ENCODE measurements at places on chromosomes 12 and 14. TPM values are rescaled to one million over a fixed set of nuclear protein-coding genes. Genes with fewer than 3 reads are reported as not detected.
A peak's percentile ranks its signal among the peaks of the same experiment; 100 is the strongest.

GRCh38 chr14:38311655-38312054 is 55.8 kb upstream of the CLEC14A start:
- H3K27me3 ChIP-seq: peaks cover 3% of the 10 kb centered on the region
- no peak for DNase-seq
- H3K27ac ChIP-seq: no peak overlapping the region
- no peaks in the 10 kb centered on the region for H3K36me3 ChIP-seq
- H3K4me3 ChIP-seq: no peak overlapping the region

GRCh38 chr14:77372304-77372841 is 4.5 kb downstream of the TMED8 start:
- H3K4me1 ChIP-seq: peaks cover 48% of the 10 kb centered on the region
- H3K27ac ChIP-seq: peak overlapping the region; percentile 5
- DNase-seq: no peak
- peaks cover 16% of the 10 kb centered on the region for H3K36me3 ChIP-seq
- no peaks in the 10 kb centered on the region for H3K27me3 ChIP-seq

GRCh38 chr14:34699873-34700621 is 14.3 kb downstream of the CFL2 start:
- H3K4me1 ChIP-seq: no peaks in the 10 kb centered on the region
- no peak overlapping the region for H3K4me3 ChIP-seq
- no peak for DNase-seq
- no peaks in the 10 kb centered on the region for H3K36me3 ChIP-seq
- no peak overlapping the region for H3K27ac ChIP-seq

- peak within 1 kb of the TSS; percentile 79 for H3K4me3 ChIP-seq
- H3K27me3 ChIP-seq: peaks cover 60% of the 10 kb centered on the region
- peaks cover 5% of the 10 kb centered on the region for H3K4me1 ChIP-seq
These were observed at the start of gene COCH for GRCh38 chr14:30874120-30874998. COCH (plus strand) TSS chr14:30874559; CDS start chr14:30874939, 380 bp downstream.

DNA sequence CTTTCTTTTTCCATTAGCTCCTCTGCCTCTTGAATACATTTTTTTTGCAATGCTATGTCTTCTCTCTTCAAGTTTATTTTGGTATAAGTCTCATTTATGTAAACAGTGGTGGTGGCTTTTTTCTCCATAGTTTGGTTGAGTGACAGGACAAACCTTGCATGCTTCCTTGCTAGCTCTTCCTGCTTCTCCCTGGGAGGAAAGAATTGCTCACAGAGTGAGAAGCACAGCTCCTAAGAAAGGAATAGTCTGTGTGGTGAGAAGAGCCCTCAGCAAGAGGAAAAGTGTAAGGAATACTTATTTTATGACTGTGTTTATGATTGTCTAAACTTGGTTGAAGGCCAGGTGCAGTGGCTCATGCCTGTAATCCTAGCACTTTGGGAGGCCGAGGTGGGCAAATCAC is 11.5 kb downstream of the CCDC175 start:
- peaks cover 19% of the 10 kb centered on the region for H3K27me3 ChIP-seq
- H3K4me3 ChIP-seq: no peak overlapping the region
- no peak overlapping the region for H3K27ac ChIP-seq
- H3K36me3 ChIP-seq: no peaks in the 10 kb centered on the region
- no peak for DNase-seq

The KERA gene
- not detected for total RNA-seq

DNA sequence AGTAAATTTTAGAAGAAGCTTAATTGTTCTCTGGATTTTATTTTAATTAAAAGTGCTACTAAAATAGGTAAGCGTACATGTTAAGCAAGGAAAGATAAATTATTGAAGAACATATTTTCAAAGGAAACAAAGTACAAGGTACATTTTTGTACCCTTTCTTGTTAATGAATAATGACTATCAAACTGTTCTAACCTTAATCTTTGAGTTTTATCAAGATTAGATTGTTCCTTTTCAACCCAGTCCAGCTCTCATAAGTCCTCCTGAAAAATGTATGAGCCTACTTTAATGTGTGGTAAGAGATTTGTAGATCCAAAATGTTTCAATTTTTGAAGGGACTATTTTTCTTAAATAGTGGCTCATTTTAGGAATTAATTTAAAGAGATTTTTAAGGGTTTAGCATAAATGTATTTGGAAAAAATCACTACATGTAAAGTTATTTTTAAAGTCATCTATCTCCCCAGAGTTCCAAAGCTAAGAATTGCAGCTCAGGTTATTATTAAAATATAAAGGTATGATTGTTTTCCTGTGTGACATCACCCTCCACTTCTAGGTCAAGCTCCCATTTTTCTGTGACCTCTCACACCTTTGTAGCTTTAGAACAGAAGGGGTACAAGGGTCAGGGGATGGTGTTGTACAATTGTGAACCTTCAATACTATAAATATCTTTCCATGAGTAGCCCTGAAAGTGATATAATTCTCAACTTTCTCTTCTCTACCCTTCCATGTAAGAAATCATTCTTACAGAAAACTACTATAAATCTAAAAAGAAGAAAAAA is 1.2 kb upstream of the PIK3C2G start:
- H3K4me1 ChIP-seq: no peaks in the 10 kb centered on the region
- no peaks in the 10 kb centered on the region for H3K27me3 ChIP-seq
- H3K27ac ChIP-seq: no peak overlapping the region
- DNase-seq: no peak
- no peak overlapping the region for H3K4me3 ChIP-seq

GRCh38 chr12:112602150-112602549 is 183.4 kb downstream of the PTPN11 start:
- H3K4me3 ChIP-seq: no peak overlapping the region
- H3K27me3 ChIP-seq: peaks cover 3% of the 10 kb centered on the region
- H3K36me3 ChIP-seq: no peaks in the 10 kb centered on the region
- no peak for DNase-seq
- no peaks in the 10 kb centered on the region for H3K4me1 ChIP-seq

GRCh38 chr12:72828662-72829324 is 556.6 kb downstream of the TRHDE start:
- H3K27ac ChIP-seq: no peak overlapping the region
- no peaks in the 10 kb centered on the region for H3K36me3 ChIP-seq
- no peaks in the 10 kb centered on the region for H3K27me3 ChIP-seq

The CD69 gene
- 90.5 TPM for total RNA-seq

GRCh38 chr14:37232907-37233481 is 35.3 kb downstream of the MIPOL1 start:
- no peaks in the 10 kb centered on the region for H3K4me1 ChIP-seq
- DNase-seq: no peak
- no peaks in the 10 kb centered on the region for H3K27me3 ChIP-seq
- no peaks in the 10 kb centered on the region for H3K36me3 ChIP-seq

DNA sequence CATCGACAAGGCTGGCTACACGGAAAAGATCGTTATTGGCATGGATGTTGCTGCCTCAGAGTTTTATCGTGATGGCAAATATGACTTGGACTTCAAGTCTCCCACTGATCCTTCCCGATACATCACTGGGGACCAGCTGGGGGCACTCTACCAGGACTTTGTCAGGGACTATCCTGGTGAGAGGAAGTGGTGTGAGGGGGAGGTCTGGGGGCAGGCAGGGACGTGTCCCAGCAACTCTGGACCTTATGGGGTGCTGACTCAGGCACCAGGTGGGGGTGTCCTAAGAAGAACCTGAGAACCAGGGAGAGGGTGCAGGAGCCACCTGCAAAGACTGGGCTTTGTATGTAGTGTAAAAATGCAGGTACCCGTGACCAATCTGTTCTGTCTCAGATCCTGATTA is 5.2 kb downstream of the ENO2 start:
- peak overlapping the region; percentile 56 for H3K27ac ChIP-seq
- peaks cover 54% of the 10 kb centered on the region for H3K4me1 ChIP-seq
- peaks cover 46% of the 10 kb centered on the region for H3K36me3 ChIP-seq
- DNase-seq: no peak

The TMEM30B gene
- total RNA-seq: 0.26 TPM

GRCh38 chr12:13504074-13504473 is 307.5 kb downstream of the EMP1 start:
- no peak overlapping the region for H3K4me3 ChIP-seq
- H3K27ac ChIP-seq: no peak overlapping the region
- no peaks in the 10 kb centered on the region for H3K4me1 ChIP-seq
- DNase-seq: no peak
- no peaks in the 10 kb centered on the region for H3K27me3 ChIP-seq
- no peaks in the 10 kb centered on the region for H3K36me3 ChIP-seq

- no peak for DNase-seq
- no peaks in the 10 kb centered on the region for H3K36me3 ChIP-seq
- H3K4me1 ChIP-seq: no peaks in the 10 kb centered on the region
- no peak overlapping the region for H3K4me3 ChIP-seq
- H3K27me3 ChIP-seq: no peaks in the 10 kb centered on the region
These were observed 339.2 kb downstream of the ACSS3 start for GRCh38 chr12:81417056-81417455.

DNA sequence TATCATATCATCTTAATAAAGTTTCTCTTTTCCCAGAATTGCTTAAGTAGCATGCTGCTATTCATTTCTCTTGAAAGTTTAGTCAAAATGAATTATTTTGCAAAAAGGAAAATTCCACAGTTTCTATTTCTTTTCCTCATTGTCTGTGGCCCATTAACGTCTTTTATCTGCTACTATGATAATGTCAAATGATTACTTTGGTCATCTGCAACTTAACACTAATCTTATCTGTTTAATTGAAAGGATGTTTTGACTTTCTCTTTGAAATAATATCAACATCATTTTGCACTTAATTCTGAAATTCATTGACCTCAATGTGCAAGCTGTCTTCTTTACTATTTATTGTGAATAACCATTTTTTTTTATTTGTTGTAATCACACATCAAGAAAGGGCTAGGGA is 146.5 kb upstream of the SLCO1C1 start:
- H3K36me3 ChIP-seq: no peaks in the 10 kb centered on the region
- no peak overlapping the region for H3K4me3 ChIP-seq
- H3K27ac ChIP-seq: no peak overlapping the region
- no peaks in the 10 kb centered on the region for H3K27me3 ChIP-seq
- no peak for DNase-seq

DNA sequence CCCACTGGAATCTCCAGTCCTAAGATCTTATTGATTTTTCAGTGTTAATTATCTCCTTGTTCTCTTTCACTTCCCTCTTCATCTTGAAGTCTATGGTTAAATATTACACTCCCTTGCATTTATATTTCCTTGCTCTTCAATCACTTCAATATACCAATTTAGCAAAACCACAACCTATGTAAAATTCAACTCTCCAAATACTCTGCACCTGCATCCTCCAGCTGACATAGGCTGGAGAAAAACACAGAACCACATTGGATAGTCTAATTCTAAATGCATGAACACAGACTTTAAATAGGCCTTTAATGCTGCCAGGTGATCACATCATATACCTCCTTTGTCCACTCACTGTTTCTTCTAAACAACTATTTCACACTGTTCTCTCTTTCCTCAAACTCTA is 253.8 kb upstream of the GARIN6 start:
- H3K4me1 ChIP-seq: no peaks in the 10 kb centered on the region
- H3K27me3 ChIP-seq: no peaks in the 10 kb centered on the region
- no peak overlapping the region for H3K4me3 ChIP-seq
- no peaks in the 10 kb centered on the region for H3K36me3 ChIP-seq
- DNase-seq: no peak
- no peak overlapping the region for H3K27ac ChIP-seq

DNA sequence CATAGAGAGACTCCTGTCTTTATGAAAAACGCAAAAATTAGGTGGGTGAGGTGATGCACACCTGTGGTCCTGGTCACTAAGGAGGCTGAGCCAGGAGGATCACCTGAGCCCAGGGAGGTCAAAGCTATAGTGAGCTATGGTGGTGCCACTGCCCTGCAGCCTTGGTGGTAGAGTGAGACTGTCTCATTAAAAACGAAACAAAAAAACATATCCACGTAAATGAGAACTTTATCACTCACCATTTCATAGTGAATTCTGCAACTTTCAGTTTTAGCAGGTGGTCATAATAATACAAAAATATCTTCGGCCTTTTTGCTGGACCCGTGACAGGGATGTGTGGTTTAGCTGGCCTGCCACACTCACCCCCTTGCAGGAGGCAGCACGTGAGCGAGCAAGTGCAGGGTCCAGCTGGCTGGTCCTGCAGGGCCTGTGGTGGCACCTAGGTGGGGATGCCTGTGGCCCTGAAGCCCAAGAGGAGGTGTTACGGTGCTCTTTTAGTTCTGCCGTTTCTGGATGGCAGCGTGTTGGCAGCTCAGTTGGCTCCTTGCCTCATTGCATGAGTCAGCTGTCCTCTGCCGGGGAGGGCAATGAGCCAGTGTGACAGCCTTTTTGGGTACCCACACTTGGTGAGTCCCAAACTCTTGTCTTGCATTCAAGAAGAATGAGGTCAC is 1330.7 kb upstream of the TMEM132C start:
- no peak overlapping the region for H3K4me3 ChIP-seq
- no peak overlapping the region for H3K27ac ChIP-seq
- no peaks in the 10 kb centered on the region for H3K4me1 ChIP-seq
- no peaks in the 10 kb centered on the region for H3K36me3 ChIP-seq
- DNase-seq: no peak
- H3K27me3 ChIP-seq: no peaks in the 10 kb centered on the region

DNA sequence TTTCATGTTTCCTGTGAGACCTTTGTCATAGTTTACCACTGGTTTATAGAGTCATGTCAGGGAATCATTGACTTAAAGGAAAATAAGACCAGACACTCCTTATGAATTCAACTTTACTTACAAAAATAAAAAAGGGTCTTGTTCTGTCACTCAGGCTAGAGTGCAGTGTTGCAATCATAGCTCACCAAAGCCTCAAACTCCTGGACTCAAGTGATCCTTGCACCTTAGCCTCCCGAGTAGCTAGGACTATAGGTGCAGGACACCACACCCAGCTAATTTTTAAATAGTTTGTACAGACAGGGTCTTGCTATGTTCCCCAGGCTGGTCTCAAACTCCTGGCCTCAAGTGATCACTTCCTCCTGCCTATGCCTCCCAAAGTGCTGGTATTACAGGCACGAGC is 19.0 kb downstream of the SLC41A2 start:
- DNase-seq: no peak
- H3K27ac ChIP-seq: no peak overlapping the region
- H3K4me3 ChIP-seq: no peak overlapping the region

- H3K27ac ChIP-seq: no peak overlapping the region
- H3K27me3 ChIP-seq: no peaks in the 10 kb centered on the region
- no peak for DNase-seq
- no peak overlapping the region for H3K4me3 ChIP-seq
- H3K4me1 ChIP-seq: no peaks in the 10 kb centered on the region
These were observed 119.1 kb downstream of the ITPR2 start for GRCh38 chr12:26713885-26714383.

DNA sequence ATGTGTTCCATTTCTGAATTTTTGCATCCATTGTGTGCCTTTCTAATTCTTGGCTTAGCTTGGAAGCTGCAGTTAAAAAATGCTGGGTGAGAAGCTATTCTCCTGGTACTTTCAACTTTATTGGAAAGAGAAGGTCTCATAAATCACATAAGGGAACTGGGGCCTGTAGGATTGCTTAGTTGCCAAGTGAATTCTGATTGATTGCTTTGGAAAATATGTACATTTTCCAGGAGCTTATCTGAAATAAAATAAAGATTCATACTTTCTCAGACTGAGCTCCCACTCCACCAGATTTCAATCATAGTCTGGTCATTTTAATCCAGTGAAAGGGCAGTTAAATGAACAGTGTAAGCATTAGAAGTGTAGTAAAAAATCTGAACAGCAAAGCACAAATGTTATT is 50.0 kb upstream of the PRICKLE1 start:
- DNase-seq: no peak
- no peaks in the 10 kb centered on the region for H3K27me3 ChIP-seq
- H3K4me3 ChIP-seq: no peak overlapping the region
- no peaks in the 10 kb centered on the region for H3K4me1 ChIP-seq
- H3K36me3 ChIP-seq: no peaks in the 10 kb centered on the region

- peaks cover 4% of the 10 kb centered on the region for H3K4me1 ChIP-seq
- no peak for DNase-seq
- no peak overlapping the region for H3K27ac ChIP-seq
These were observed 4.7 kb downstream of the P2RX2 start for GRCh38 chr12:132623072-132623869.

The SERPINA6 gene
- not detected for total RNA-seq

The ASCL1 gene
- 0.08 TPM for total RNA-seq

The RABGGTA gene
- total RNA-seq: 52.2 TPM
